ENCODE measurements at places on chromosomes 6 and 20.

- DNase-seq = no peak
Observed at GRCh38 chr6:1407499-1407990, 18.2 kb downstream of the FOXF2 start.

GRCh38 chr6:165963750-165964149 is 203.9 kb downstream of the TBXT start:
- DNase-seq = no peak

DNA sequence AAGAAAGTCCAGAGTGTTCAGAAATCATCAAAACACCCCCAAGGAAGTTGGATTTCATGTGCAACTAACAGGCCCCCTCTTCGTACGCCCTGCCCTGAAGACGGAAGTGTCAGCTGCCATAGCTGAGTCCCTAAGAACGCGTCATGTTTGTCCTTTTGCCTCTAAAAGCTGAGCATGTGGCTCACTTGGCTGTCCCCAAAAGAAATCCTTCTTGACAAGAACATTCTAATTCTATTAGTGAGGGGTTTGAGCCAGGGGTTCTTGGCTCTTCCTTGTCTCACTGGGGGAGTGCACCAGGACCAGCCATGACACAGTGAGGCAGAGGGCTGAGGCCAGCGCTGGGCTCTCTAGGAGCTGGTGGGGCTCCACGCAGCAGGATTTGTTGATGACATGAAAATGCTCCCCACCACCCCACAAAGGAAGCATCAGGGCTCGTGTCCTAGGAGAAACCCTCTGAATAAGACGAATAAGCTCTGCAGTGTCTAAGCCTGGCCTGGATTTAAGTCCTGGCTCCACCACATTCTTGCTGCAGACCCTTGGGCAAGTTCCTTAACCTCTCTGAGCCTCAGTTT is 20.0 kb upstream of the SPO11 start:
- DNase-seq = peak; percentile 50

DNA sequence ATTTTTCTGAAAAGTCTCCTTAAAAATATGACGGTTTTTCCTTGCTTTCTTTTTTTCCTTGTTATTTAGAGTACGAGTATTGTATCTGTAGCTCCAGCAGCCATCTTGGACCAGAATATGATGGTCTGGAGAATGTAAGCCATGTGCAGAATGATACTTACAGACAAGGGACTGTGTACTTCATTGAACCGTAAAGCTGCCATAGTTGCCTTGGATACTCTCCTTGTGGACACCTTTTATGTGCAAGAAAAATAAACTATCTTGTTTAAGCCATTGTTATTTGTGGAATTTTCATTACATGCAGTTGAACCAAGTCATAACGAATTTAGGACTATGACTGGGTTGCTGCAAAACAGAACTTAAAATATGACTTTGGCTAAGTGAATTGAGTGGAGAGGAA is 485.8 kb upstream of the CITED2 start:
- no peak for DNase-seq

GRCh38 chr6:143707697-143708096 is 29.9 kb downstream of the PHACTR2 start:
- DNase-seq = no peak

DNA sequence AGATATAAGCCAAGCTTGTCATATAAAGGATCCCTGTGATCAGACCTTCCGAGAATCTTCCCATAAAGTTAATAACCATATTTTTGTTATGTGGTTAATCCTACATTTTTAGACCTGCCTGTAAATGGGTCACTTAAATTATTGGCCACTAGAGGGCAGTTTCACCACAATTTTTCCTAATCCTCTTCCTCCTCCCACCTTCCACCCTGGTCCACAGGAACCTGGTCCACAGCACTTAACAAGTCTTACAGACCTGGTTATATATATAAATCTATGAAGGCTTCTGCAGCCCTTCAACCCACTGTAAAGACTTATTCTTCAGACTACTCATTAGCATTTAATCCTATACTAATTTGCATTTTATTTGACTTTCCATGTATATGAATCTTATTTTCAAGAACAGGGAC is 28.3 kb downstream of the MRS2 start:
- no peak for DNase-seq

DNA sequence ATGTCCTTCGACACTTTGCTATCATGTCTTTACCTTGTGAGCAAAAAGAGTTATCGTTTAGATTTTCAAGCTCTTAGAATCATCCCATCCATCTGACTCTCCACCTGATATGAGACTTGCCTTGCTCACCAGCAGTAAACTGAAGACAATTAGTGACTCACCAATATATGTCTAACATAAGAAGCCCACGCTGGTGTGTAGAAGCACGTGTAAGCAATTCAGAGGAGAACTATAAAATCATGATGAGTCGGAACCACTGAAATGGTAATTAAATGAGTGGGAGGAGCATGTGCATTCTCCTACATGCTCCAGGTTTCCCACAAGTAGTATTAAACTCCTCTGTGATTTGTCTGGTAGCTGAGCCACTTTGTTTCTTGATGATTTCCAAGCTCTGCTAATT is 181.6 kb upstream of the RNF217 start:
- DNase-seq = peak; percentile 68

- no peak for DNase-seq
Observed at GRCh38 chr20:56372850-56373249, 14.1 kb downstream of the FAM210B start.

- DNase-seq = no peak
Observed at GRCh38 chr6:153525998-153526397, 394.9 kb upstream of the RGS17 start.

DNA sequence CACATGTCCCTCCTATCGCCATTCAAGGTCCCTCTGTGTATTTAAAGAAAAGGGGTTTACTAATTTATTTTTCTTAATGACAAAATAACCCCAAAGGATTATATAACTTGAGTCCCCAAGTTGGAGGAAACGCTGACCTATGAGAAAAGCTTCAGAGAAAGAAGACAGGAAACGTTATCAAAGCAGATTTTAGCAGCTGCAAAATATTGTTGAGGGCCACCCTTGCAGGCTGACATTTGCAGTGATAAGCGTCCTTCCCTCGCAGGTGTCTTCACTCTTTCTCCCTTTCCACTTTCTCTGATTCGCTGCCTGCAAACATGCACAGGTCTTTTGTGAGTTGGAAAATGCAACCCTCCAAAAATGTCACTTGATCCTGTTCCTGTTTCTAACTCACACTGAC is 103.2 kb upstream of the RIPOR2 start:
- no peak for DNase-seq

GRCh38 chr6:71887744-71888230 is 1.4 kb downstream of the RIMS1 start:
- no peak for DNase-seq

DNA sequence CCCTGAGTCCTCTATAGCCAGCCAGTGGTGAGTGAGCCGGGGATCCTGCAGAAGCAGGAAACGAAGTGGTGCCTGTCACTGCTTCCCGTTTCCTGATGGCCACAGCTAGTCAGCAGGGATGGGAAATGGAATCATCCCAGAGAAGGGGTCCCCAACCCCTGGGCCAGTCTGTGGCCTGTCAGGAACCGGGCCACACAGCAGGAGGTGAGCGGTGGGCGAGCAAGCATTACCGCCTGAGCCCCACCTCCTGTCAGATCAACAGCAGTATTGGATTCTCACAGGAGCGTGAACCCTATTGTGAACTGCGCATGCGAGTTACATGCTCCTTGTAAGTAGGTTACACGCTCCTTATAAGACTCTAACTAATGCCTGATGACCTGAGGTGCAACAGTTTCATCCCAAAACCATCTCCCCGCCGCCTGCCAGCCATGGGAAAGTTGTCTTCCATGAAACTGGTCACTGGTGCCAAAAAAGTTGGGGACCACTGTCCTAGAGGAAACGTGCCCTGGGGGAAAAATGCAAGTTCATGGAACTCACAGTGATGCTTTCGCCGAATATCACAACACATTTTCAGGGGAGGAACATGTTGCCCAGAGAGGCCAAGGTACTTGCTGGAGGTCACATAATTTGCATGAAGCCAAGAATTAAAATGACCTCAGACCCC is 113.8 kb downstream of the JPH2 start:
- DNase-seq = no peak

DNA sequence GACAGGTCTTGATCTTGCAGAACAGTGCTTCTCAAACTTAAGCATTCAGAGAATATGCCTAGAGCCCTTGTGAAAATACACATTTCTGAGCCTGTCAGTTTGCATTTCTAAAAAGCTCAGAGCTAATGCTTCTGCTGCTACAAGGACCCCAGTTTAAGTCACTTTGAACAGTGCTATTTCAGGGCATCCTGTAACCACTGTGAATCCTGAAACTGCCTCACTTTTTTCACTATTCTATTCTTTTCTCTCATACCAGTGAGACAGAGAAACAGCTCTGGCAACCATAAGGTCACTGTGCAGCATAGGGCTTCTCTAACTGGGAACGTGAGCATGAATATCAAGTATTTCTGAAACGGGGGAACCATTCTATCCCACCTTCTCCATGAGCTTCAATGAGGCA is 51.2 kb downstream of the LGSN start:
- DNase-seq = no peak

DNA sequence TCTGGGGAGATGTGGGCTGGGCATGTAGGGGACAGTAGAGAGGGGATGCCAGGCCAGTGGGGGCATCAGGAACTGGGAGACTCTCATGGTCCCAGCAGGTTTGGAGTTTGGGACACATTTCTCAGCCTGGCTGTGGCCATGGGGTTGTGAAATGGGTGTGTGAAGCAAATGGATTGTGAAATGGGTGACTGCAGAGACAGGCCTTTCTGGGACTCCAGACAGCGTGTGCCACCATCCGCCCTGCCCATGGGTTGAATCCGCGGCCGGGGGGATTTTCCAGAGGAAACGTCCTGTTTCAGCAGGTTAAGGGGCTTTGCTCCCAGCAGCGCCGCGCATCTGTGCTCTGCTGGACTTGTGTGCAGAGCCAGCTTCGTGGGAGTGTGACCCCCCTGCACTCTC is 3.7 kb upstream of the PMEPA1 start:
- no peak for DNase-seq

- DNase-seq = no peak
Observed at GRCh38 chr20:15643713-15644112, 929.5 kb downstream of the KIF16B start.

- peak; percentile 74 for DNase-seq
Observed at GRCh38 chr20:51525241-51526105, 17.0 kb downstream of the NFATC2 start.

DNA sequence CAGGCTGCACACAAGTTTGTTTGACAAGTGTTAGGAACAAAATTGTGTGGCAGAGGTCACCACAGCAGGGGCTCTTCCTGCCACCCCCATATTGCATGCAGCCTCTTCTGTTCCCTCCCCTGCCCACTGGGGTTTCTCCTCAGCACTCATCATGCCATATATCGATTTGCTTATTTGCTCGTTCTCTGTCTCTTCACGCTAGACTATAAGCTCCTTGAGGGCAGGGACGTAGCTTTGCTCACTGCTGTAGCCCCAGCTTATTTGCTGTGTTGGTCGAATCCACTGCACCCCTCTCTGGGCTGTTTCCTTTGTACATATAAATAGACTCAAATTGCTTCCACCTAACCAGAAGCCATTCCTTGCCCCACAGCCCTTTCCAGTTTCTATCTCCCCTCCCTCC is 19.6 kb downstream of the MAS1 start:
- no peak for DNase-seq

- DNase-seq = no peak
Observed at GRCh38 chr20:12276011-12276673, 358.4 kb downstream of the BTBD3 start.

DNA sequence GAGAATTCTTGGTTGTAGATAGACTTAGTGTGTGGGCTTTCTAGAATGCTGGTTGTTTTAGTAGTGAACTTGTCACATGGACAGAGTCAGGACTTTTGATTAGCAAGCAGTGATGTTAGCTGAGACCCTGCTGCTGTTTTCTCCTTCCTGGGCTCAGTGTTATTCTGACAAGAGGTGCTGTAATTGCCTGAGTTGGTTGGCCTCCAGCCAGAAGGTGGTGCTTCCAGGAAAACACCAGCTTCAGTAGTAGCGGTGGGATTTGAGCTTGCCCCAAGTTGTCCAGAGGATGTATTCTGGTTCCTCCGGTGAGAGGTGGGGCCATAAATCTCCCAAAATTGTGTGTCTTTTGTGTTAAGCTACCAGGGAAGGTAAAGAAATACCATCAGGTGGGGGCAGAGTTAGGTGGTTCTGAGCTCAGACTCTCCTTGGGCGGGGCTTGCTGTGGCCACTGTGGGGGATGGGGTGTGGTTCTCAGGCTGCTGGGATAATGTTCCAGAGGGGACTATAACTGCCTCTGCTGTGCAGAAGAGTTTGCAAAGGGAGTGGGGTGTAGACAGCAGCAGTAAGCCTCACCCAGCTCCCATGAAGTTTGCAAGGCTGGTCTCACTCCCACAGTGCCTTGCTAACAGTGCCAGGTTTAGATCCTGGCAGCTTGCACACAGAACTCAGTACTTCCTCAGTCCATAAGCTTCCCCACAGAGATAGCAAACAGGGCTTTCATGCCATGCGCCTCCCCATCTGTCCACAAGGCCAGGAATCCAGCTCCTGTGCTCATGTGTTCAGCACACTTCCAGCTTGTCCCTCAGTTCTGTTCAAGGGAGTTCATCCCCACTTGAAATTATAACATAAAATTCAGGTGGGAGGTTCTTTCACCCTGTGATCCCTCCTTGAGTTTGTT is 278.4 kb upstream of the PTCHD4 start:
- no peak for DNase-seq

DNA sequence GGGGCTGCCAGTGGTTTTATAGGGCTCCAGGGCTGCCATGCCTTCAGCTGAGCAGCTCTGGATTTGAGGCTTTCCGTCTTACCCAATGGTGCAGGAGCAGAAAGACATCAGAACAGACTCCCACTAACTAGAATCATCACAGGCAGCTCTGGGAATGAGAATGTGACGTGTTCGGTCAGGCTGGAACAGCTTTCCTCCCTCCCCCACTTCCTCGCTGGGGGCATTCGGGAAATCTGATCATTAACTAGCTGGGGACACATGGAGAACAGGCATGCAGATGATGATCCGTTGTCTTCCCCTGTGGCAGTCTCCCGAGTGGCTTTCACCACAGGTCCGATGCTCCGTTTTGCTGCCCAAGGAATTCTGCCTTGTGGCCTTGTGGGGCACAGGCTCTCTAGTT is 5.5 kb upstream of the MTG2 start:
- no peak for DNase-seq

DNA sequence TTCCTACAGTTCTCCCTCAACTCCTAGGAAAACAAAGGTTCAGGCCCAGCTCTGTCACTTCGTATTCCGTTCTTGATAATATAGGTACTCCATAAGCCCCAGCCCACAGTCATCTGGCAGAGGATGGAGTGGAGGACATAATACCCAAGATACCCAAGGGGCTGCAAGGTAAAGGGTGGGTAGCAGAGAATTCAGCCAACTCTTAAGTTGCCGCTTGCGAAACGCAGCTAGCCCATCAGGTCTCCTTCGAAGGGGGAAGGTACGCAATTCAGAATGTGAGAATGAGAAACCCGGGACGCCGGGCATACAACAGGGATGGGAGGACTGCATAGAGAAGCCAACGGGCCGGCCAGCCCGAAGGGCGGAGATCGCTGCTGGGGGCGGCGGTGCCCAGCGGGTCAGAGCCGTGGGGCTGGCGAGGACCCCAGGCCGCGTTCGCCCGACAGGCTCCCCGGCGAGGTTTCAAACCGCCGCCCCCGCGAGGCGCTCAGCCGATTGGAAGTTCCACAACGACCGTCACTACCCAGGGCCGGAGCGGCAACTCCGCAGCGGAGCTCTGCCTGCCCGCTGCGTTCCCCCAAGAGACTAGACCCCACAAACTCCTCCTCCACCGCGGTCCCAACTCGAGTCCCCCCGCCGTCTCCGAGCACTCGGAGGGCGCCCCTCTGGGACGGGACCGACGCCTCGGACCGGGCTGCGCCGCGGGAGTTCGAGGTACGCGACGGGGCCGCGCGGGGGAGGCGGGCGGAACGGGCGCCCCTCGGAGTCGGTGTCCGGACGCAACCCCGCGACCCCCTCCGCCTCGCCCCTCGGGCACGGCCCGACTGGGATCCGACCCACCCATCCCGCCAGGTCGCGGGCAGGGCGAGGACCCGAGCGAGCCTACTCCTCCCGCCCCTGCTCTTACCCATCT is 911 bp downstream of the CDK19 start:
- DNase-seq = peak; percentile 55
